ENCODE measurements at places on chromosomes 7 and 10. TPM values are rescaled to one million over a fixed set of nuclear protein-coding genes. Genes with fewer than 3 reads are reported as not detected.

Gene OR2A14
- total RNA-seq = not detected

Gene STOX1
- 0.80 TPM for total RNA-seq

Gene CNNM1
- total RNA-seq = 3.0 TPM

Gene H2BK1
- not detected for total RNA-seq

Gene CXCL12
- 2.2 TPM for total RNA-seq

Gene GPR26
- total RNA-seq = 0.11 TPM

Gene CHN2
- total RNA-seq = 15.3 TPM

Gene TDRD1
- 0.06 TPM for total RNA-seq

Gene ASZ1
- total RNA-seq = not detected

Gene UCMA
- total RNA-seq = not detected

Gene PNLIPRP1
- total RNA-seq = not detected

Gene FAM25C
- not detected for total RNA-seq

Gene ECHDC3
- 7.9 TPM for total RNA-seq

Gene MMRN2
- total RNA-seq = 0.06 TPM

Gene LANCL2
- total RNA-seq = 95.9 TPM

Gene ZNF25
- total RNA-seq = 2.2 TPM

Gene TMEM176B
- total RNA-seq = 3.3 TPM

Gene ARHGAP22
- total RNA-seq = 6.2 TPM

Gene ZNF12
- 6.3 TPM for total RNA-seq

Gene PDE1C
- total RNA-seq = 24.2 TPM

Gene PRPS1L1
- not detected for total RNA-seq

Gene ERVW-1
- not detected for total RNA-seq

Gene PLEKHA1
- total RNA-seq = 14.1 TPM

Gene NPY4R
- not detected for total RNA-seq

Gene ADARB2
- 0.11 TPM for total RNA-seq

Gene URGCP
- total RNA-seq = 55.7 TPM

Gene DNAH11
- 30.2 TPM for total RNA-seq

Gene ABCB4
- 1.5 TPM for total RNA-seq

Gene PTF1A
- not detected for total RNA-seq

Gene POM121C
- total RNA-seq = 2.9 TPM

Gene CYP2C19
- total RNA-seq = not detected

Gene IDI2
- not detected for total RNA-seq

Gene SYT15B
- 0.09 TPM for total RNA-seq

Gene CDC14C
- total RNA-seq = not detected

Gene FAM131B
- total RNA-seq = 2.2 TPM
